ENCODE measurements at places on chromosomes 7 and 10.

GRCh38 chr10:124717041-124717757 is 27.0 kb downstream of the FAM53B start:
- no peak for DNase-seq

DNA sequence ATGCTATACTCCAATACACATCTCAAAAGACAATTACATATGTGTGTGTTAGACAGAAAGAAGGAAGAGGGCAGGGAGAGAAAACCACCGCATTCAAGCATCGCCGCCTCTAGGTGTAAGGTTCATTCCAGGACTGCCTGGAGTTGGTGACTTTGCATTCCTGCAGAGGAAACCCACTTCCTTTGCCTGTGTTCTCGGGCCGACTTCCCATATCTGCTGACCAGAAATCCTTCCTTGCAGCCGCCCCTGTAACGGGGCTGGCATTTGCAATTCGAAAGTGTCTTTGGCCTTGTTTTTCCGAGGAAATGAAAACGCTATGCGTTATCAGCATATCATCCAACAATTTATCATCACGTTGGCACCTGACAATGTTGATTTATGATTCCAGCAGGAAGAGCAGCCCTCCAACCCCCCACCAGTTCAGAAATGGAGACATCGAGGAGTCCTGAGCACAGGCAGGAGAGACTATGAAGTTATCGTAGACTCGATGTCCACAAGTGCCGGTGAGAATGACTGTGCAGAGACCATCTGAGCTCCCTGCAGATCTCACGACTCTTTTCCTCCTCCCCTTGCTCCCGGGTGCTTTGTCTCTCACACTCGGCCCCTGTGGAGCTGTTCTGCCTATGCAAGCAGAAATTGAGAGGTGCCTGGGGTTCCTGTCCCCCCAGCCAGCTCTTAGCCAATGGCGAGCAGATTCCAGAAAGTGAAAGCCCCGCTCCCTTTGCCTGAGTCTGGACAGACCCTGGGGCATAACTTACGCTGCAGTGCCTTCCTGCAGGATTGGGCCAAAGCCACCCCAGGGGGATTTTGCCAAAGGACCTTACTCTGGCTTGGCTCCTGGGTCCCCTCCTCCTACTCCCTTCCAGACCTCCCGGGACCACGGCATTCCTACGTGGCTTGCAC is 68.9 kb upstream of the FOXK1 start:
- DNase-seq: no peak

GRCh38 chr10:11578802-11579255 is 32.6 kb downstream of the USP6NL start:
- DNase-seq: peak; percentile 57

DNA sequence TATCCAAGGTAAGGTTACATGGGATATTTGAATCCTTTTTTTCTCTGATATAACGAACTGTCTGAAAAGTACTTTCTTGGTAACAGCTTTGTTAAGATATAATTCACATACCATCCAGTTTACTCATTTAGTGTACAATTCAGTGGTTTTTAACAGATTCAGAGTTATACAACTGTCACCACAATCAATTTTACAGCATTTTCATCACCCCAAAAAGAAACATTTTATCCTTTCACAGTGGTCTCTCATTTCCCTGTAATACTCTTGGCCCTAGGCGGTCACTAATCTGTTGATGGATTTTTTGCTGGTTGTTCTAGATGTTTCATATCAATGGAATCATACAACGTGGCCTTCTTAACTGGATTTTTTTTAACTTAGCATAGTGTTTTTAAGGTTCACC is 91.6 kb downstream of the GLCCI1 start:
- DNase-seq: no peak

- DNase-seq: no peak
Measured at GRCh38 chr7:139321071-139321745, 19.9 kb upstream of the FMC1 start.
